ENCODE measurements at places on chromosomes 12 and 14.

- no peak for DNase-seq
Measured at GRCh38 chr12:87025976-87026375, 769.8 kb upstream of the MGAT4C start.

GRCh38 chr14:68249661-68250451 is 430.3 kb downstream of the RAD51B start:
- DNase-seq: no peak

DNA sequence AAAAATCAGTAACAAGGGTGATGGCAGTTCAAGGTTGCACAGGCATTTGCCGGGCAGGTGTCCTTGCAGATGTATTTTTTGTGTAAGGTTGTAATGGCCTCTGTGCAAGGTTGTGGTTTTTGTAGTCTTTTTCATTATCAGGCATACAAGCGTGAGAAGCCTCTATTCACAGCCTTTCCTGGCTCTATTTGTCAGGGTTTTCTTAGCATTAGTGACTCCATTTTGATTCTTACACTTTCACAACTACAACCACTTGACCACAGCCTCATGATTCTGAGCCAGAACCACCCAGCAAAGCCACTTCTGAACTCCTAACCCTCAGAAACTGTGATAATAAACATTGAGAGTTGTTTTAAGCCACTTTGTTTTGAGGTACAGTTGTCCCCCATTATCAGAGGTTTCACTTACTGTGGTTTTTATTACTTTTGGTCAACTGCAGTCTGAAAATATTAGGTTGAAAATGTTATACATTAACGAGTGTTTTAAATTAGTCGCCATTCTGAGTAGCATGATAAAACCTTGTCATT is 27.5 kb upstream of the CHGA start:
- no peak for DNase-seq

DNA sequence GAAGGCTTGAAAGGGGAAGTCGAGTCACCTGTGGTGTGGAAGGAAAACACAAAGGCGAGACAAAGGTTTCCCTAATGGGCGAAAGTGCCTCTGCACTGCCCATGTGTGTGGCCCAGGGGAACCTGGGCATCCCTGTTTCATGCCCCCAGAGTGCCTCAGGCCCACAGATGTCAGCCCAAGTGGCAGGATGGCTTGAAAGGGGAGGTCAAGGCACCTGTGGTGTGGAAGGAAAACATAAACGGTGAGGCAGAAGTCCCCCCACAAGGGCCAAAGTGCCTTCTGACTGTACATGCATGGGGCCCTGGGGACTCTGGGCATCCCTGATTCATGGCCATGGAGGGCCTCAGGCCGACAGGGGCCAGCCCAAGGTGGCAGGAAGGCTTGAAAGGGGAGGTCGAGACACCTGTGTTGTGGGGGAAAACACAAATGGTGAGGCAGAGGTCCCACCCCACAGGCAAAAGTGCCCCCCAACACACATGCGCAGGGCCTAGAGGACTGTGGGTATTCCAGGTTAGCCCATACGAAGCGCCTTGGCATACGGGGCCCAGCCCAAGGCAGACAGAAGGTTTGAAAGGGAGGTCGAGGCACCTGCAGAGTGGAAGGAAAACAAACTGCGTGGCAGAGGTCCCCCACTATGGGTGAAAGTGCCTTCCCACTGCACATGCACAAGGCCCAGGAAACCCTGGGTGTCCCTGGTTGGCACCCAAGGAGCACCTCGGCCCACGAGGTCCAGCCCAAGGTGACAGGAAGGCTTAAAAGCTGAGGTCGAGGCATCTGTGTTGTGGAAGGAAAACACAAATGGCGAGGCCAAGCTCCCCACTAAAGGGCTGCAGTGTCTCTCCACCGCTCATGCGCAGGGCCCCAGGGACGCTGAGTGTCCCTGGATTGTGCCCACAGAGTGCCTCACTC is 382.3 kb downstream of the ALG10 start:
- no peak for DNase-seq

GRCh38 chr12:7656121-7656520 is 9.6 kb downstream of the APOBEC1 start:
- no peak for DNase-seq

Data from NB4 (cell line).